ENCODE measurements at places on chromosomes 7 and 10. TPM values are rescaled to one million over a fixed set of nuclear protein-coding genes. Genes with fewer than 3 reads are reported as not detected.

Gene HOXA6
- 0.43 TPM for total RNA-seq

Gene AGR2
- not detected for total RNA-seq

GRCh38 chr7:134707663-134708378 lies 61.2 kb downstream of the BPGM start:
- no peak for DNase-seq

Gene CRTAC1
- total RNA-seq: not detected

- no peak for DNase-seq
These were observed 41.1 kb downstream of the PPP1R3C start for GRCh38 chr10:91591797-91592174.

Gene SFTPA2
- not detected for total RNA-seq
